Naive thymus-derived CD8-positive, alpha-beta T cell (primary cell): ENCODE measurements at places on chromosomes 11 and 22. TPM values are rescaled to one million over a fixed set of nuclear protein-coding genes. Genes with fewer than 3 reads are reported as not detected.

GRCh38 chr11:44507896-44508445, 57.5 kb upstream of the CD82 start:
- H3K36me3 ChIP-seq = no peaks in the 10 kb centered on the region
- no peak overlapping the region for H3K27ac ChIP-seq
- H3K27me3 ChIP-seq = peaks cover 7% of the 10 kb centered on the region
- H3K4me1 ChIP-seq = no peaks in the 10 kb centered on the region
- no peak overlapping the region for H3K4me3 ChIP-seq

DNA sequence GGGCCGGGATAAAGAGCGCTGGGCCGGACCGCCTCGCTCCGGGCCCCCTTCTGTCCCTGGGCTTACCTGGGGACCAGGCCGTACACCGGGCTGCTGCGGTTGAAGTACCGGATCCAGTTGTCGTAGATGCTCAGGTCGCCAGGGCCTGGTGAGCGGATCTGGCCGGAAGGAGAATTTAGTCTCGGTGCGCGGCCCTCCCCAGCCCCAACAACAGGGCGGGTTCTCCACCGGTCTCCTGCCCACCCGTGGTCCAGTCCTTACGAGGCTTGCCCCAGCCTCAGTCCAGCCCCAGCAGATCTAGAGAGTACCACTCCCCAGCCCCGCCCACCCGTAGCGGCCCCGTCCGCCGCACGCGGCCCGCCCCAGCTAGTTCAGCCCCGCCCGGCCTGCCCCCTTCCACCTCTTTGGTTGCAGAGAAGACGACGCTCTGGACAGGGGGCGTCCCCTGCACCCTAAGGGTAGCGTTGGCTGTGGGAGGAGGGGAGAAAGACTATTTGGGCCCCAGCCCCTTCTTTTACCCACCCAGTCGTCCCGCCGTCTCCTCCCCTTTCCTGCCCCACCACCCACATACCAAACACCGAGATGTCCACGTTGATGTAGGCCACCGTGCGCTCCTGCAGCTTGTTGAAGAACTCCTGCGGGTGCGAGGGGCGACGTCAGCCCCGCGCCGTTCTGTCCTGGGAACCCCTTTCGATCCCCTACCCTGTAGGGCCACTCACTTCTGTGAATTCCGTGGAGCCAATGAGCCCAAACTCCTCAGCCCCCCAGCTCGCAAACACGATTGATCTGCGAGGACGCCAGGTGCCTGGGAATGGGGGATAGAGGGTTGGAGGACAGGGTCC, 6.8 kb downstream of the SAC3D1 start:
- H3K27me3 ChIP-seq = no peaks in the 10 kb centered on the region
- peak overlapping the region; percentile 66 for H3K27ac ChIP-seq
- peak overlapping the region; percentile 83 for H3K4me3 ChIP-seq
- H3K36me3 ChIP-seq = peaks cover 6% of the 10 kb centered on the region

- H3K27me3 ChIP-seq = peaks cover 19% of the 10 kb centered on the region
- no peaks in the 10 kb centered on the region for H3K36me3 ChIP-seq
- DNase-seq = no peak
- H3K27ac ChIP-seq = no peak overlapping the region
- H3K4me1 ChIP-seq = no peaks in the 10 kb centered on the region
Measured at GRCh38 chr22:48955351-48956311, 872.0 kb downstream of the BRD1 start.

- no peaks in the 10 kb centered on the region for H3K36me3 ChIP-seq
- DNase-seq = peak; percentile 74
- H3K27me3 ChIP-seq = no peaks in the 10 kb centered on the region
- H3K4me1 ChIP-seq = peaks cover 18% of the 10 kb centered on the region
Measured at GRCh38 chr11:44094260-44094868, 1.1 kb upstream of the EXT2 start.

- no peak overlapping the region for H3K4me3 ChIP-seq
- H3K27ac ChIP-seq = no peak overlapping the region
- no peaks in the 10 kb centered on the region for H3K4me1 ChIP-seq
- DNase-seq = no peak
- H3K27me3 ChIP-seq = peaks cover 16% of the 10 kb centered on the region
- no peaks in the 10 kb centered on the region for H3K36me3 ChIP-seq
Measured at GRCh38 chr11:11427542-11427941, 74.5 kb upstream of the CSNK2A3 start.

DNA sequence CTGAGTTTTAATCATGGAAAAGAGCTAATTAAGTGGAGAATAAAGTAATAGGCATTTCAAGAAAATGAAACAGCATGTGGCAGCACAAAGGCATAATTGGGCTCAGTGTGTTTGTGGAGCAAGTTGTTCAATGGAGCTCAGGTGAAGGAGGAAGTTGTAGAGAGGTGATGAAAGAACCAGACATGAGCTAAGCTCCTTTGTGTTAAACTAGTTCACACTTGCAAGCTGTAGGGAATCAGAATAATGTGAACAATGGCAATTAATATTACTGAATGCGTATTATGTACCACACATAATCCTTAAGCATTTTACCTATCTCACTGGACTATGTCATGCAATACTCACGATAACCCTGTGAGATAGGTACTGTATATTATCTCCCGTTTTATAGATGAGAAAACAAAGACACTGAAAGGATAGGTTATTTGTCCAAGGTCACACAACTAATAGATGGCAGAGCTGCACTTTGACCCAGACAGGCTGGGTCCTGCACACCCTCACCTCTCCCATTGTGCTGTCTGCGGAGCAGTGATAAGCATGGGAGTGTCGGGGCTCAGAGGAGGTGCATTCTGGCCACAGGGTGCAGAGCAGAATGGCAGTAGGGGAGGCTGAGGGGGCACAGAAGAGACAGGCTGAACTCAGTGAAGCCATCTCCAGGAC, 8.9 kb downstream of the OLFML1 start:
- no peak overlapping the region for H3K4me3 ChIP-seq
- H3K27ac ChIP-seq = no peak overlapping the region
- no peaks in the 10 kb centered on the region for H3K4me1 ChIP-seq
- peaks cover 2% of the 10 kb centered on the region for H3K27me3 ChIP-seq
- H3K36me3 ChIP-seq = peaks cover 3% of the 10 kb centered on the region

- DNase-seq = no peak
- H3K36me3 ChIP-seq = no peaks in the 10 kb centered on the region
- H3K27me3 ChIP-seq = no peaks in the 10 kb centered on the region
- H3K27ac ChIP-seq = no peak overlapping the region
Measured at GRCh38 chr11:2549080-2549479, 104.3 kb downstream of the KCNQ1 start.

GRCh38 chr11:123122341-123122740, 60.4 kb upstream of the HSPA8 start:
- no peaks in the 10 kb centered on the region for H3K36me3 ChIP-seq
- no peak overlapping the region for H3K27ac ChIP-seq
- H3K27me3 ChIP-seq = peaks cover 15% of the 10 kb centered on the region
- H3K4me3 ChIP-seq = no peak overlapping the region

DNA sequence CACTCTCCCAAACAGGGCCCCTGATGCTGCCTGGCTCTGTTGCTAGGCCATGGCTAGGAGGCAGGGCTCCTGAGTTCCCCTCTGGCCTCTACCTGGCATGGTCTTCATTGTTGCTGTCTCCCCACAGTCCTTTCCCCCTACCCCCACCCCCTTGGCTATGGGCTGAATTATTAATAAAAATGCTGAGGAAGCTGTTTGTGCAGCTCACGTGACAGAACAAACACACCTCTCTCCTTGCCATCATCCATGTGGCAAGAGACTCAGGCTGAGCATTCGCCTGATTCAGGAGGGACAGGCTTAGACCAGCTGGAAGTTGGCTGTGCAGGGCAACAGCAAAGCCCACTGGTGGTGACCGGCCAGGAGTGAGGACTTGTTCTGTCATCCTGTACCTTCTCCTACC, 4.2 kb upstream of the SYT7 start:
- no peaks in the 10 kb centered on the region for H3K36me3 ChIP-seq
- H3K4me1 ChIP-seq = peaks cover 24% of the 10 kb centered on the region
- peak overlapping the region; percentile 72 for H3K4me3 ChIP-seq
- DNase-seq = no peak

GRCh38 chr11:113895367-113896155, 9.0 kb upstream of the HTR3B start:
- no peak overlapping the region for H3K4me3 ChIP-seq
- no peaks in the 10 kb centered on the region for H3K36me3 ChIP-seq
- peaks cover 2% of the 10 kb centered on the region for H3K4me1 ChIP-seq

GRCh38 chr11:28757725-28758515, 649.7 kb downstream of the METTL15 start:
- no peak for DNase-seq
- H3K4me1 ChIP-seq = no peaks in the 10 kb centered on the region
- H3K27me3 ChIP-seq = no peaks in the 10 kb centered on the region
- H3K36me3 ChIP-seq = no peaks in the 10 kb centered on the region
- H3K27ac ChIP-seq = no peak overlapping the region

DNA sequence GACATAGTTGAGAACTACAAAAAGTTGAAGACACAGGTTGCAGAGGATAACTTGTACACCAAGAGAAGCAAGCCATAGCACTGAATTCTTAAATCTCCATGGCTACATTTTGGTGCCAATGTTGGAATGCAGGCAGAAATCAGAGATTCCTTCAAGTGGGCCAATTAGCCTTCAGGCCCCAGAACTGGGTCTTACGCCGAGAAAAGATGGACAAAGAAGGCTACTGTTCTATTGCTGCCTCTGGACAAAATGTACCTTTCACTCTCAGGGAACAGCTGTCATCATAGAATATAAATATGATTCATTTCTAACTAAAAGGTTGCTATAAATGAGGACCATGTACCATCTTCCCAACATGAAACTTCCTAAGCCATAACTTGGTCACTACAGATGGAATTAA, 13.7 kb downstream of the TMEM216 start:
- H3K36me3 ChIP-seq = peaks cover 11% of the 10 kb centered on the region
- no peak overlapping the region for H3K4me3 ChIP-seq
- DNase-seq = no peak
- peaks cover 4% of the 10 kb centered on the region for H3K4me1 ChIP-seq
- H3K27ac ChIP-seq = peak overlapping the region; percentile 20
- no peaks in the 10 kb centered on the region for H3K27me3 ChIP-seq

GRCh38 chr11:116687458-116688201, 85.2 kb downstream of the BUD13 start:
- peaks cover 2% of the 10 kb centered on the region for H3K27me3 ChIP-seq
- no peak overlapping the region for H3K4me3 ChIP-seq
- no peak overlapping the region for H3K27ac ChIP-seq
- H3K4me1 ChIP-seq = peaks cover 2% of the 10 kb centered on the region
- DNase-seq = no peak
- no peaks in the 10 kb centered on the region for H3K36me3 ChIP-seq

GRCh38 chr22:32475468-32476010, 928 bp downstream of the FBXO7 start:
- no peaks in the 10 kb centered on the region for H3K36me3 ChIP-seq
- H3K27ac ChIP-seq = peak overlapping the region; percentile 91
- no peak for DNase-seq
- H3K4me3 ChIP-seq = peak overlapping the region; percentile 98
- H3K4me1 ChIP-seq = peaks cover 29% of the 10 kb centered on the region
- H3K27me3 ChIP-seq = no peaks in the 10 kb centered on the region

- H3K27me3 ChIP-seq = peaks cover 3% of the 10 kb centered on the region
- H3K27ac ChIP-seq = no peak overlapping the region
- H3K4me3 ChIP-seq = no peak overlapping the region
- H3K4me1 ChIP-seq = no peaks in the 10 kb centered on the region
Measured at GRCh38 chr11:106238704-106239360, 161.4 kb downstream of the AASDHPPT start.

- no peaks in the 10 kb centered on the region for H3K27me3 ChIP-seq
- peaks cover 29% of the 10 kb centered on the region for H3K4me1 ChIP-seq
- H3K36me3 ChIP-seq = no peaks in the 10 kb centered on the region
Measured at GRCh38 chr11:3146612-3147256, 18.4 kb downstream of the OSBPL5 start.

GRCh38 chr11:119445379-119445778, 22.4 kb upstream of the THY1 start:
- H3K4me1 ChIP-seq = peaks cover 4% of the 10 kb centered on the region
- no peaks in the 10 kb centered on the region for H3K36me3 ChIP-seq
- no peak for DNase-seq
- H3K27me3 ChIP-seq = peaks cover 10% of the 10 kb centered on the region
- no peak overlapping the region for H3K27ac ChIP-seq

DNA sequence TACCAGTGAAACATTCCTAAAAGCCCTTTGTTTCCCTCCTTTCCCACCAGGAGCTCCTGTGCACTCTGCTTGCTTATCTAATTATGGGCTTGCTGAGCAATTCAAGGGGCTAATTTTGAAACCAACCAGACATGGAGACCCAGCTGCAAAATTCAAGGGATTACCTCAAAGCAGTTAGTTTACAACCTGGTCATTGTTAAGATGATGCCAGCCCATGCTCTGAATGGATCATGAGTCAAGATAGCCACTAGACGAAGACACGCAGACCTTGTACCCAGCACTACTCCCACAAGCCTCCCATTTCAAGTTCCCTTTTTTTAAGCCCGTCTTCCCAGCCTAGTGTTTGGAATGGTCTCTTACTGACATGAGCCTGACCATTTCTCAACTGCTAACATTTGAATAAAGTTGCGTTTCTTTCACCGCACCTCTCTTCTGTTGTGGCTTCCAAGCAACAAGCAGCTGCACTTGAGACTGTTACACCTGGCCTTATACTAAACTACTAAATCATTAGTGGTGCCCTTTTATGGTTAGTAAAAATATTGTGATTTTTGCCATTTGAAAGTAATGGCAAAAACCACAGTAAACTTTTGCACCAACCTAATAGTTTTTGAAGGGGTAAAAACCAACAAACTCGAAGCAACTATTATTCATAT, 315.3 kb upstream of the LUZP2 start:
- H3K4me3 ChIP-seq = no peak overlapping the region
- DNase-seq = no peak
- H3K4me1 ChIP-seq = no peaks in the 10 kb centered on the region

- DNase-seq = no peak
- peaks cover 17% of the 10 kb centered on the region for H3K4me1 ChIP-seq
- H3K27me3 ChIP-seq = no peaks in the 10 kb centered on the region
- H3K4me3 ChIP-seq = no peak overlapping the region
- H3K36me3 ChIP-seq = no peaks in the 10 kb centered on the region
Measured at GRCh38 chr11:65055538-65055937, 2.8 kb downstream of the NAALADL1 start.

- H3K4me1 ChIP-seq = no peaks in the 10 kb centered on the region
- no peak overlapping the region for H3K27ac ChIP-seq
- H3K4me3 ChIP-seq = no peak overlapping the region
- peak; percentile 12 for DNase-seq
Measured at GRCh38 chr22:33049119-33049729, 9.0 kb downstream of the SYN3 start.

PRSS23 gene
- total RNA-seq = 0.11 TPM

CCDC15 gene
- 2.8 TPM for total RNA-seq

E2F8 gene
- total RNA-seq = not detected

OR56A4 gene
- total RNA-seq = 0.10 TPM

RCN1 gene
- total RNA-seq = 10.4 TPM

MTA2 gene
- total RNA-seq = 170 TPM

RIN1 gene
- total RNA-seq = 7.6 TPM

FIBP gene
- 35.6 TPM for total RNA-seq

PKNOX2 gene
- total RNA-seq = not detected

DEFB131B gene
- not detected for total RNA-seq

DCHS1 gene
- total RNA-seq = 14.4 TPM

LRRC75B gene
- not detected for total RNA-seq

FGF4 gene
- not detected for total RNA-seq

IFTAP gene
- 2.4 TPM for total RNA-seq
